ENCODE measurements at places on chromosomes 2 and 18. TPM values are rescaled to one million over a fixed set of nuclear protein-coding genes. Genes with fewer than 3 reads are reported as not detected.

ANKRD12 gene
- 26.1 TPM for total RNA-seq

HOXD4 gene
- total RNA-seq = 1.0 TPM

RFX8 gene
- under 0.01 TPM for total RNA-seq

SALL3 gene
- not detected for total RNA-seq

DSG1 gene
- not detected for total RNA-seq

RETREG2 gene
- total RNA-seq = 35.5 TPM

Measured in skeletal muscle tissue (tissue), 5 donors.